ENCODE measurements at places on chromosomes 16 and 17.
A peak's percentile ranks its signal among the peaks of the same experiment; 100 is the strongest.

- no peak for DNase-seq
Measured at GRCh38 chr17:9767432-9767991, 23.9 kb downstream of the DHRS7C start.

GRCh38 chr16:50367777-50368409 lies 895 bp downstream of the BRD7 start:
- no peak for DNase-seq

GRCh38 chr17:75625813-75626486 lies 7.3 kb upstream of the SMIM5 start:
- no peak for DNase-seq

GRCh38 chr17:78661093-78661770 lies 84.0 kb upstream of the DNAH17 start:
- DNase-seq: no peak

DNA sequence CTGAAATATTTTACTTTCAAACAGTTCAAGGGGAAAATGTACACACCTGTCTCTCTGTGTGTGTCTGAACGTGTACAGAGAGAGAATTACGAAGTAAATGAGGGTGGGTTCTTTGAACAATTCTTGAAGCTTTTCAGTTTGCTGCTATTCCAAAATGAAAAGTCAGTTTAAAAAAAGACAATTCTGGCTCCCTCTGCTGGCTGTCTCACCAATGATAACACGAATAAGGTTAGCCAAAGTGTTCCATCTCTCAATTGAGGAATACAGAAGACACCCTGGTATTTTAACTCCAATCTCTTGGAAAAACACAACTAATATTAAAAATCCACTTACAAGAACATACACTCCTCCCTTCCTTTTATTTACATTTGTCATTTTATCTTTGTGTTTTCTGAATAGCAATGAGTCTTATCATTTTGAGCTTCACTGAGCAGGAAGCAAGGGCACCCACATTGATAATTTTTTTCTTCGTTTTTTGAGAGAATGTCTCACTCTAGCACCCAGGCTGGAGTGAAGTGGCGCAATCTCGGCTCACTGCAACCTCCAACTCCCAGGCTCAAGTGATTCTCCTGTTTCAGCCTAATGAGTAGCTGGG lies 20.5 kb downstream of the EFTUD2 start:
- DNase-seq: no peak

GRCh38 chr16:9340526-9341256 lies 249.2 kb downstream of the HAPSTR1 start:
- DNase-seq: no peak

DNA sequence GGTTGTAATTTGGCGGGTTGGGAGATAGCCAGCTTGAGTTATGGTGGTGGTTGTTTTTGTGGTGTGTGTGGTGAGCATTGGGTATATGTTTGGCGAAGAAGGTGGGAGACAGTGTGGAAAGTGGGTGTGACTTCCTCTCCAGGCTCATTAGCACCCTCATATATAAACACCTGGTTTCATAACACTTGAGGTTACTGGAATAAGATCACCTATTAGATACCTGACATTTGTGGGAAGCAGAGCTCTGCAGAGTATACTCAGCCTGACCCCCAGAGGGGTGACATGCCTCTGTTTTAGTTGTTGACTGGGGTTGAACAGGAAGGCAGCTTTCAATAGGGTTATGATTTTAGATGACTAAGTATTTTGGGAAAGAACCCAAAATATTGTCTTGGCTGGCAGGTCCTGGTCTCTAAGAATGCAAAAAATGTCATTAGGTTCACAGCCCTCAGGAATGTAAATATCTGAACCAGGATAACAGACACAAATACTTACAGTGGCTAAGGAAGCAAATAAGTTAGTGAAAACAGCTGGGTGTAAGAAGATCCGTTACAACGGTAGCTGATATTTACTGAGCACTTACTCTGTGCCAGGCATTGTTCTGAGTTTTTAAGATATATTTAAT lies 18.3 kb upstream of the EFCAB13 start:
- DNase-seq: no peak

DNA sequence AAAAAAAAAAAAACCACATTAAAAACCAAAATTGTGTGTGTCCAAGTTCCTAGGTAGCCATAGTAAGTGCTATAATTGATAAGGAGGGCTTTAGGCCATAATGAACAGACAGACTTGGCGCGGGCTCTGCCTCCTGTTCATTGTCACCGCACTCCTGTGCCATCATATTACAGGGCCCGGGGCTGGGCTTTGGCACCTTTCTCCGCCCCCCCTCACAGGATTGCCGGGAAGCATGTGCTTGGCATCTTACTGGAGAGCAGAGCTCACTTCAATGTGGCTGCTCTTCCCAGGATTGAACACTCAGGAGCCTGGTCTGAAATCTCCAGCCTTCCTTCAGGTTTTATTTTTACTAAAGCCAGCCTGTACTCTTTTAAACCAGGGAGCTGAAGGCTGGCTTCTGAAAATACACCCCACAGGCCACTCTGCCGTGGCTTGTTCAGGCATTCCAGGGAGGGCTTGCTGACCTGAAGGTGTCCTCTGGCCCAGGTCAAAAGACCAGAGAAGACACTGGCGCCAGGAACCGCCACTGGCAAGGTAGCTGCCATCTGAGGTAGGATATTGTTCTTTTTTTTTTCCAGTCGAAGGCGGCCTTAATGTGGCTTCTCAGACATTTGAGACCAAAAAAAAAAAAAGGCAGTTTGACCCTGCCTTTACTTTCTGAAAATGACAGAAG lies 39.3 kb downstream of the DHRS7B start:
- no peak for DNase-seq

GRCh38 chr17:41278176-41278955 lies 2.9 kb downstream of the KRTAP9-7 start:
- DNase-seq: no peak

- DNase-seq: no peak
Measured at GRCh38 chr17:151004-151403, 13.6 kb downstream of the SCGB1C2 start.

DNA sequence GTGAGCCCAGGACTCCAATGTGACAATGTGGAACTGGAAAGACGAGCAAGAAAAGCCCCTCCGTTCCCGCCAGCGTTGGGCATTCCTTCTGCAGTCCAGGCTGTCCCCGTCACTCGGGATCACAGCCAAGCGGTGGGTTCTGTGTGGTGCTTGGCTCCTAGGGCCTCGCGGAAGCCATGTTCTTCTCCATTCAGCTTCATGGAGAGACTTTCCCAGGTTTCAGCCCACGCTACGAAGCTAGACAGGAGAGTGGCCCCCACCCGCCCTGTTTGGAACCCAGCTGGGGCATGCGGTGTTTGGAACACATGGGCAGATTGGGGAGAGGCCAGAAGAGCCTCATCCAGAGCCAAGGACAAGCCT lies 5.8 kb downstream of the LMF1 start:
- no peak for DNase-seq

DNA sequence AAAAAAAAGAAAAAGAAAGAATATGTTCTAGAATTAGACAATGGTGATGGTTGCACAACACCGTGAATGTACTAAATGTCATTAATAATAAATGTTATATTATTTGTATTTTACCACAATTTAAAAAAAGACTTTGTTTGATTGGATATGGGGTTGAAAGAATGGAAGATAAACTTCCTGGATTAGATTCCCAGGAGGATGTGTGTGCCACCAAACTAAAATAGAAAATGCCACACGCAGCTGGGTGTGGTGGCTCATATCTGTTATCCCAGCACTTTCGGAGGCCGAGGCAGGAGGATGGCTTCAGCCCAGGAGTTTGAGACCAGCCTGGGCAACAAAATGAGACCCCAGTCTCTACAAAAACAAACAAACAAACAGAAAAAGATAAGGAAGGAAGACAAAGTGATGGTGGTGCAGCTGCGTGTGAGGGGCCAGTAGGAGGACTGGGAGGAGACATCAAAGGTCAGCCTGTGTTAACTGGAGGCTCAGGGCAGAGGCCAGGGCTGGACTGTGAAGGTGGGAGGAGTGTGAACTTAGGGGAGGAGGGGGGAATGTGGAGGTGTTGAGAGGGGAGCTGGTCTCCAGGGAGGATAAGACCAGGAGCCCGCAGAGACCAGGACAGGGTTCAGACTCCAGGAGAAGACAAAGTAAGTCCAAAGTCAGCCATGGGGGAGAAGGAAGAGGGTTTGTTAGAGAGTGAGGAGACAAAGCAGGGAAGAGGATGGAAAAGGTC lies 4.1 kb downstream of the PECAM1 start:
- no peak for DNase-seq

GRCh38 chr17:57557416-57557815 lies 187.7 kb downstream of the CCDC182 start:
- DNase-seq: no peak

GRCh38 chr17:75490173-75490743 lies 25.1 kb downstream of the CASKIN2 start:
- DNase-seq: no peak

- DNase-seq: peak; percentile 20
Measured at GRCh38 chr17:75240394-75241142, 20.8 kb downstream of the GGA3 start.

DNA sequence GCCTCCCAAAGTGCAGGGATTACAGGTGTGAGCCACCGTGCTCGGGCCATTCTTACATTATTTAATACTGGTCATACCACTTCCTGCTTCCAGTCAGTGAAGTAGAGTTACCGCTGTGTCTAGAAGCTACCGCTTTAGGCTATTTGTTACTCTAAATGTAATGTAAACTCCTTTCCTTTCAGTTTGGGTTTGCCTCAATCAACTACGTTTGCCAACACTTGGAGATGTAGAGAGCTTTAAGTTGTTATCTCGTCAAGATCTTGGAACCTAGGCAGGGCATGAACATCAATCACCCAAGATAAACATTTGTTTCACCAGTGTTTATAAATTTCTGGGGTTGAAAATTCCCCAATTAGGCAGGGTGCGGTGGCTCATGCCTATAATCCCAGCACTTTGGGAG lies 275.9 kb downstream of the STX8 start:
- no peak for DNase-seq

DNA sequence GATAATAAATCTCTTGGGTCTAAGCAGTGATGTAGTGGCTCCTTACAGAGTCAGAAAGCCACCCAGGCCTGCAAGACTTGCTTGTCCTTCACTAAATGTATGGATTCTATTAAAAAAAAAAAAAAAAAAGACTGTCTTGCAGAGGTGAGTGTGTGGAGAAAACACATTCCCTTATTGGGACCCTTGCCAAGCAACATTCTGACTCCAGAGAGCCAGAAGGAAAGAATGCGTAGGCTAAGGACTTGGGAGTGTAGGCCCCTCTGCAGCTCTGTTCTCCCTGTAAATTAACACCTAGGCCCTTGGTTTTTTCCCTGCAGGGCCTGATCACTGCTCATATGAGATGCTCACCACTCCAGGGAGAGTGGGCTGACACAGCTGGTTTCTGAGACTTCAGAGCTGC lies 17.8 kb downstream of the SCPEP1 start:
- DNase-seq: no peak

DNA sequence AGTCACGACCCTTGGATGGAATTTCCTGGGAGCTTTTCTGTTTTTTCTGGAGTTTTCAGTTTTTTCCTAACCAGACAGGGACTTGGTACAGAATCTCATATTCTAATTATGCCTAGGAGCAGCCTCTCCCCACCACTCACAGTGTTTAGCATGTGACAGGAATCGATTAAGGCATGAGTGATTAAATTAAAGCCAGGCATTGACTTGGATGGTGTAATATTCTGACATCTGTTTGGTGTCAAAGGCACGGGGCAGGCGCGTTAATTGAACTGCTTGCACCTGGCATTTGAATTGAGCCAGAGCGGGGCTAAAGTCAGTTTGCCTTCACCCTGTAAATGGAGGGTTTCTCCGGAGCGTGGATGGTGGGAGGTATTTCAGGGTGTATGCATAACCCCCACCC lies 11.9 kb downstream of the MAPT start:
- no peak for DNase-seq

GRCh38 chr16:6483469-6484033 lies 849.1 kb upstream of the RBFOX1 start:
- DNase-seq: peak; percentile 47

DNA sequence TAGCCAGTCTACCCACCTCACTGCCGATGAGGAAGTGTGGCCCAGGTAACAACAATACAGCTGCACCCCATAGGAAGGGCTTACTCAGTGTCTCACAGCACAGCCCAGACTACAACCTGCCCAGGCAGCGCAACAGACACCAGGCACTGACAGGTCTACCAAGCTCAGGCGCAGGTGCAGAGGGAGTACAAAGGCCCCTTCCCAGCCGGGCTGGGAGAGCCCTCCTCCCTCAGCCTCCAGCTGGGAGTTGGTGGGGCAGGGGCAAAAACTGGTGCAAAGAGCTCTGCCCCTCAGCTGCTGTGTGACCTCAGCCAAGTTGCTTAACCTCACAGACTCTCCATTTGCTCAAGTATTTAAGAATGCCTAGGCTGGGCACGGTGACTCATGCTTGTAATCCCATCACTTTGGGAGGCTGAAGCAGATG lies 112.6 kb upstream of the LHX1 start:
- DNase-seq: no peak

DNA sequence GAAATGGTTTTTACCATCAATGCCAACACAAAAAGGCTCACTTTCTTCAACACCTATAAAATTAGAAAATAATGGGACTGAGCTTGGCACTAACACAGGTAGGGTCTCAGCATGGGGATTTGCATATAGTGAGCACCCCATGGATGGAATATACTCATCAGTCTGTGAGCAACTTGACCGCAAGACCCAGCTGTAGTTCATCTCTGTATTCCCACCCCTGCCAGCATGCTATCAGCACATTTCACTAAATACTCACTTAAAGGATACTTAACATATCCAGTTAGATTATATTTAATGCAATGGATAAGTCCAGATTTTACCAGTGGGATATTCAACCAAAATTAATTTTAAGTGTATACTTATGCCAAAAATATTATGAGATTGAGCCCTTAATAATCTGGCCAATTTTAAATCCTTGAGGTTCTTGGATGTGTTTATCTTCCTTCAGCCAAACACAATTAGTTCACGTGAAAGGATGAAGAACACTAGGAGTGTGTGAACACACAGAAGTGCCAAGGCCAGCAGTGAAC lies 66.7 kb downstream of the C16orf95 start:
- DNase-seq: no peak

GRCh38 chr16:67470359-67470758 lies 10.6 kb downstream of the ATP6V0D1 start:
- DNase-seq: peak; percentile 93

DNA sequence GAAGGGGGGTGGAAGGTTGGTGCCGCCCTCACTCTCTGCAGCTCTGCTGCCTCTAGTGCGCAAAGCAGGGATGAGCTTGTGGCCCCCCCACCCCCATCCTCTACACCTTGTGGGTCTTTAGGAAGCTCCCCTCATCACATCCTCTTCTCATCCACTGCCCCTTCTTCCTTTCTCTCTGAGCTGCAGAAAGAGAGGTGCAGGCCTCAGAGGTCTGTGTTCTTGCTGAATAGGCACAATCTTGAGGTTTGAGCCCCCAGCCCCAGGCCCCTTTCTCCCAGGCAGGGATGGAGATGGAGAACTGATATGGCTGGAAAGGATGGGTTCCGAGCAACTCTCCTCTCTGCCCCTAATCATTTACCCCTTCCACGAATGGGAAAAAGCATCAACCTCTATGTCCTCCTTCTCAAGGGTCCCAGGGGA lies 2.6 kb downstream of the CACNA1G start:
- DNase-seq: no peak

GRCh38 chr16:29951625-29952365 lies 10.1 kb upstream of the TMEM219 start:
- DNase-seq: no peak

GRCh38 chr16:58160855-58161254 lies 31.7 kb upstream of the CFAP20 start:
- DNase-seq: no peak

Data from anterior cingulate cortex (tissue), 58 donors.